ENCODE measurements at places on chromosomes 3 and 15.
A peak's percentile ranks its signal among the peaks of the same experiment; 100 is the strongest.

DNA sequence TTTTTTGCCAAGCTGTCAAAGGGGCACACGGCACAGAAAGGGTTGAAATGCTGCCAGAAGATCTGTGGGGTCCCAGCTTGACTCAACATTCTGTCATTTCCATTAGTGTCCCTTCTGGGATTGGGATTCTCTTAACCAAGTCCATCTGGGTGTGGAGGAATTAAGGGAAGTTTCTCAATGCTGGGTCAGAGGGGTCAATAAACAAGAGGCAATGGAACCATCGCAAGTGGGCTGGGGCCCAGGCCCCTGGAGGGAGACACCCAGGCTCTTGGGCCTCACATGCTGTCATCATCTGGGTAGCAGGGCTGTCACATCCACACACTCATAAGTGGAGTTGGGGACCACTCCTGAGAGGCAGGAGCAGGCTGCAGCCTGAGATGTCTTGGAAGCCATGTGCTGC lies 8.1 kb upstream of the APOD start:
- DNase-seq: no peak

DNA sequence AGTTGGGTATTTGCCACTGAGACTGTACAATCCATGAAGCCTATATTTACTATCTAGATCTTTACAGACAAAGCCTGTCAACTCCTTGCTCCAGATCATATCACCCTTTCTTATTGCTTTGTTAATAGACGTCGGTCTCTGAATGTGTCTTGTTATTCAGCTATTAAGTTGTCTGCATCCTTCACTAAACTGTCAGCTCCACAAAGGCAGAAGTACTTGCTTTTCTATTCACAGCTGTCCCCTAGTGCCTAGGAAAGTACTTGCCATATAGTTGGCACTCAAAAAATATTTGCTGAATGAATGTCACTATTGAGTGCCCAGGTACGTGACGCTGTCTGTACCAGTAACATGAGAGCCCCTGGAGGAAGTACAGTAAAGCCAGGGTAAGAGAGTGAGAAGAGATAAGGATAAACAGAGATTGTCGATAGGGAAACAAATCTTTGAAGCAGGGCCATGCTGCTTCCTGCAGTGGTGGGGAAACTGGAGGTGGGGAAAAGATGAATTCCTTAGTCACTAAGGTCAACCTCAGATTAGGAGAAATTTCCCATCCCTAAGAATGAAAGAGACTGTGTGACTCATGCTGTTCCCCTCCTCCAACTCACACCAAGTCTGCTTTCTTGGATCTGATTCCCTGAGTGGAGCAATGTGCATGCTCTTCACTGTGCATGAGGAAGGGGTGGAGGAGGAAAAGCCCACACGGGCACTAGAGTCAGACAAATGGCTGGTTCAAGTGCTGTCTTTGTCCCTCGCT lies 36.3 kb downstream of the PRICKLE2 start:
- DNase-seq: no peak

- DNase-seq: no peak
Observed at GRCh38 chr3:134933997-134934396, 138.9 kb downstream of the EPHB1 start.

GRCh38 chr3:66499881-66500575 lies 794 bp downstream of the LRIG1 start:
- DNase-seq: no peak

DNA sequence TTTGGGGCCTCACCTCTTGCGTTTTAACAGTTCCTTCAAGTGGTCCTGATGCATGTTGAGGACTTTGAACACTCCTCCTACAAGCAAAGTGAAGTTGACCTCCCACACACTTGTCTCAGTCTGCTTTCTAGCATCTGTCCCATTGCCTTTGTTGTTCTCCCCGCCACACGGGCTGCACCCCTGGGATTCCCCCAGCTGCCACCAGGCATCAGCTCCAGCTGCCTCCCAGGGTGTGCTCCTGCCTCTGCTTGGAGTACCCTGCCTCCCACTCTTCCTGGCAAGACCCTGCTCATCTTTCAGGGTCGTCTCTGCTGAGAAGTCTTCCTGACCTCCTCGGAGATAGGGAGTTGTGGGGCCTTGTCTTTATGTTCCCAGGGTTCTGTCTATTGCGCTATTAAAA lies 52.2 kb downstream of the IGF1R start:
- DNase-seq: peak; percentile 65

DNA sequence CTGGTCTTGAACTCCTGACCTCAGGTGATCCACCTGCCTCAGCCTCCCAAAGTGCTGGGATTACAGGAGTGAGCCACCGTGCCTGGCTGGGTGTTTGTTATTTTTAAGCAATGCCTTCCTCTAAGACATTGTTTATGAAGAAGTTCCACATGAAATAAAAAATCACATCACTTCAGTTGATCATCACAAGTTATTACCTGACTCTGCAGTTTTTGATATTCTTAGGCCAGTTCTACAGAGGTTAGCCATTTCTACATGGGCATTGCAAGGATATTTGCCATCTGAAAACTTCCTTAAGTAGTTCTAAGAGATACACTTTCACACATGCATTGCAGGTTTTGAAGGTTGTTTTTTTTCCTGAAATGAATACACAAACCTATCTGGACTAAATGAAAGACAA lies 82.1 kb downstream of the PYDC2 start:
- DNase-seq: no peak

DNA sequence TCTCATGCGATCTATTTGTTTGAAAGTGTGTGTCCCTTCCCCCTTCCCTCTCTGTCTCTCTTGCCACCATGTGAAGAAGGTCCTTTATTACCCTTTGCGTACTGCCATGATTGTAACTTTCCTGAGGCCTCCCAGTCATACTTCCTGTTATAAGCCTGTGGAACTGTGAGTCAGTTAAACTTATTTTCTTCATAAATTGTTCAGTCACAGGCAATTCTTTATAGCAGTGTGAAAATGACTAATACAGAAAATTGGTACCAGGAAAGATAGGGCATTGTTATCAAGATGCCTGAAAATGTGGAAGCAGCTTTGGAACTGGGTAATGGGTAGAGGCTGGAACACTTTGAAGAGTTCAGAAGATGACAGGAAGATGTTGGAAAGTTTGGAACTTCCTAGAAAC lies 743.7 kb upstream of the NECTIN3 start:
- DNase-seq: no peak
